HEK293T (cell line): ENCODE measurements at places on chromosomes 16 and 17.

DNA sequence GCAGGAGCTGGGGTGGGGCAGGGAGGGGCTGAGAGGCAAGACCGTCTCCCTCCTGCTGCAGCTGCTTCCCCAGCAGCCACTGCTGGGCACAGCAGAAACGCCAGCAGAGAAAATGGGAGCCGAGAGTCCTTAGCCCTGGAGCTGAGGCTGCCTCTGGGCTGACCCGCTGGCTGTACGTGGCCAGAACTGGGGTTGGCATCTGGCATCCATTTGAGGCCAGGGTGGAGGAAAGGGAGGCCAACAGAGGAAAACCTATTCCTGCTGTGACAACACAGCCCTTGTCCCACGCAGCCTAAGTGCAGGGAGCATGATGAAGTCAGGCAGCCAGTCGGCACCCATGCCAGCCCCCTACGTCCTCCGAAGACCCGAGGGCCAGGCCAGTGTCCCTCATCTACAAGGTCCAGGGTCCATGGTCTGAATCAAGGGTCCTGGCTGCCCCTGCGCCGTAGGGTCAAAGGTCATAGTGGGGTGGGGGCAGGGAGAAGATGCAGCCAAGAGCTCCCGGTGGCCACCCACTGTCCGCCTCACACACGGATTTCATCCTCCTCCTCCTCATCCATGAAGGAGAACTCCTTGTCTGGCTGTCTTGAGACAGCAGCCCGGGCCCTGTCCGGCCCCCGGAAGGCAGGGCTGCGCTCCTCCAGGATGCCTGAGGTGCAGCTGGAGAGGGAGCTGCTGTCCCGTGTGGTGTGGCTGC, 23.4 kb upstream of the CPSF4L start:
- no peak for DNase-seq

- no peak for DNase-seq
Measured at GRCh38 chr16:89007371-89008249, 30.6 kb upstream of the CBFA2T3 start.

- no peak for DNase-seq
Measured at GRCh38 chr16:56632156-56632847, at the start of gene MT1M. MT1M (plus strand) TSS chr16:56632659; CDS start chr16:56632732, 73 bp downstream.

DNA sequence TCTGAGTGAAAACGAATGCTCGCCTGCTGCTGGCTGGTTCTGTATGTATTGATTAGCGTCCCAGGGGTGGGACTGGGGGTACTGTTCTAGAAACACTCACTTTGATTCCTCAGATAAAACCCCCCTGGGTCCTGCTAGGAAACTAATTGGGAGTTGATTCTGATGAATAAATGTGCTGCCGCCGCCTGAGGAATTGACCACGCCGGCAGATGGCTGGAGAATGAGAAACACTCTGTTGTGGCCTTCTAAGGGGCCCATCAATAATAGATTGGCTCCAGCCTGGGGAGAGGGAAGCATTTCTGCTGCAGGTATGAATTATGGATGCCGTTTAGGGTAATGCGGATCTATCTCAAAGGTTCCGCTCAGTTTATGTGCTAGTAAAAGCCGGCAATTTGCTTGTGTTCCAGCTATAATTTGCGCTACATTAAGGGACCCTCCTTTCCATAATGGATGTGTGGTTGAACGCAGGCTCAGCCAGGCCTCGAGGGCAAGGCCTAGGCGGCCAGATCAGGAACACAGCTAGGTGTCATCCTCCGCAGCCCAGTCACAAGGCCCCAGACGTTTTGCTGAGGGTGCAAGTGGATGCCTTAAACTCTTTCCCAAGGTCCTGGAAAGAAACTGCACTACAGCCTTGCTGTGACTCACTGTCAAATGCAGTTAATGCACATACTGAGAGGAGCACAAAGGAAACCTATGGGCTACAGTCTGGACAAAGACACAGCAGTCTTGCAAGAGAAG, 132.2 kb upstream of the HS3ST2 start:
- DNase-seq: no peak

DNA sequence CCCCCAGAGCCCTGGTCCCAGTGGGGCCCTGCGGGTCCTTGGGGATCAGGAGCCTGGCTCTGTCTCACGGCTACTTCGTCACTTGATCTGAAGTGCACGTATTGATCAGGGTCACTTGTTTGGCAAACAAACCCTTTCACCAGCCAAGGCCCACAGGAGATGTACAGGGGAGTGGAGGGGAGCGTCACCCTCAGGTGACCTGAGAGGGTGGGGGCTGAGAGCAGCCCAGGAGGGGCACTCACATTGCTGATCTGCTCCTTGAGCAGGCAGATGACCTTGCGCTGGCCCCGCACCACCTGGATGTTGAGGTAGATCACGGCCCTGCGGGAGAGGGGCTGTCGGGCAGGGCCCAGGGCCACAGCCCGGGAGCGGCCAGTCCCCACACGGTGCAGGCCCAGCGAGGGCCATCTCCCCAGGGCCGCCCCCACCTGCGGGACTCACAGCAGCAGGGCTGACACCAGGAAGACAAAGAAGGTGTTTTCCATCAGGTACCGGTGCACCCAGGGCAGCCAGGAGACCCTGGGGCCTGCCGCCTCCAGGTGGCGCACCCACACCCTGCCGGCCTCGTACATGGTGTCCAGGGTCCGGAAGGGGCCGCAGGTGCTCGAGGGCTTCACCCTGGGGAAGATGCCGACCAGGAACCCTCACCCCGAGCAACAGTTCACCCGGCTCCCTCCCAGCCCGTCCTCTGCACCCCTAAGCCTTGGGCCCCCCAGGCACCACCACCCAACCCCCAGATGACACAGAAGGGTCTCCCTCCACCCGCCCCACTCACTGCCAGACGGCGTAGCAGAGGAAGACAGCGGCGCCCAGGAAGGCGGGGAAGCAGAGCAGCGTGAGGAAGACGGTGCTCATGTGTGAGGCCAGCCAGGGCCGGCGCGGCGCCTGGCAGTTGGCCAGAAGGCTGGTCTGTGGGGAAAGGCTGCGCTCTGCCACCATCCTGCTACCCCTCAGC, 11.3 kb downstream of the TMC6 start:
- DNase-seq: no peak

- no peak for DNase-seq
Measured at GRCh38 chr17:83162035-83162745, 82.8 kb downstream of the METRNL start.

DNA sequence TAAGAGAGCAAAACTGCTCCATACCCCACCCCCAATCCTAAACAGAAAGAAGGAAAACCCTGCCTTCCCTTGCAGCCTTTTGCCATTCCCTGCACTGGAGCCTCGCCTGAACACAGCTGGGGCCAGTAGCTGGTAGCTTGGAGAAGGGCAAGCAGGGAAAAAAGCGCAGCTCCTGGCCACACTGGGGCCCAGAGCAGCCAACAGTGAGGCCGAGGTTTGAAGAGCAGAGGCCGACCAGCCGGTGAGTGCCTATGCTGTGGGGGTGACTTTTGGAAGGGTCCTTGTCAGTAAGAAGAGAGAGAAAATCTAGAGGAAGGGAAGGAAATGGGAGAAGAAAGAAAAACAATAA, 3.2 kb upstream of the HOXB9 start:
- DNase-seq: no peak

- no peak for DNase-seq
Measured at GRCh38 chr17:2146132-2146871, 91.4 kb downstream of the HIC1 start.

DNA sequence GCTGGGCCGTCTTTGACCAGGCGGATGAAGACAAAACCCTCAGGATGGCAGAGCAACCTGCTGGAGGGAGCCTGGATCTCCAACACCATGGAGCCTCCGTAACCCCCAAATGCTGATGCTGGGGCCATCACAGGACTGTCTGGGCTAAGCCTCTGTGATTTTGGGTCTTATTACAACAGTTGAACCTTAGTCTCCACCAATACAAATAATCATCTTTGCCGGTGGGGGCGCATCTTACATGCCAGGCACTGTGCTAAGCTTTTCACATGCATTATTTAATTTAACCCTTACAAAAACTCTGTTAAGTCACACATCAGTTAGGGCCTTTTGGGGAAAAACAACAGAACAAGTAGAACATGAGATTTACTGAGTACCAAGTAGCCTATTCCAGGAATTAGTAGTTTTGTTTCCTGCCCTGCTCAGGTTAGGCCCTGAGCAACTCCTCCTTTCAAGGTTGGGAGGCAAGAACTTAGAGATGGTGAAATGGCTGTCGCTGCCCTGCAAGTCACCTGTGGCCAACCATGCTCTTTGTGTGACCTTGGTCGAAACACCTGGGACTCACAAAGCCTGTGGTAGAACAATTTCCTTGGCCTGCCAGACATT, 8.9 kb upstream of the ITGAM start:
- DNase-seq: no peak

DNA sequence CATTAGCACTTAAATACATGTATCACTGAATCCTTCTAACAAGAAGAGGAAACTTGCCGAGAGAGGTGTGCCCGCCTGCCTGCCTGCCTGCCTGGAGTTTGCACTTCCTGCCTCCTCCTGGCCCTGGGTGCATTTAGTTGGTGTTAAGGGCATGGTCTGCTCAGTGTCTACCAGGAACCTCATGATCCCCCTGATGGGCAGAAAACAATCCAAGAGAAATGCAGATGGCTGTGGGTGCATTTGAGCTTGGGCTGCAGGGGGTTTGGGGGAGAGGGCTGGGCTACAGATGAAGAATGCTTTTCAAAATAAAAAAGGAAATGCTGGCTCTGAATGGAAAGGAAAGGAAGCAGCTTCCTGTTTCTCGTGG, 10.1 kb downstream of the KSR1 start:
- no peak for DNase-seq

DNA sequence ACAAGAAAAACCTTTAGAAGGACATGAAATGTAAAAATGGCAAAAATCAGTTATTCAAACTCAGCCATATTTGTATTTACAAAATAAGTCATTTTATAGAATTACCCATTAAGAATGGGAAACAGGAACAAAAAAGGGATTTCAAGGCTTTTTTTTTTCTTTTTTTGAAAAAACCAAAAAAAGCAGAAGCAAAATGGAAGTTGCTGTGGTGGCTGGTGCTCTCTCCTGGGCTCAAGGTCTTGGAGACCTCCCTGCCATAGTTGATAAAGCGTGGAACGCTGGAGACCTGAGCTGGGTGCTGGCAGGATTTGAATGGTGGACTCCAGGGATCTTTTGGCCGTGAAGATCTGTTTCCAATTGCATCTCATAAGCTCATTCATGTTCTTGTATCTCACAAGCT, 3.1 kb downstream of the PLCG2 start:
- no peak for DNase-seq

GRCh38 chr16:14286368-14287230, 215.5 kb downstream of the MRTFB start:
- no peak for DNase-seq

GRCh38 chr17:4858882-4859260, 25.7 kb downstream of the MINK1 start:
- no peak for DNase-seq

DNA sequence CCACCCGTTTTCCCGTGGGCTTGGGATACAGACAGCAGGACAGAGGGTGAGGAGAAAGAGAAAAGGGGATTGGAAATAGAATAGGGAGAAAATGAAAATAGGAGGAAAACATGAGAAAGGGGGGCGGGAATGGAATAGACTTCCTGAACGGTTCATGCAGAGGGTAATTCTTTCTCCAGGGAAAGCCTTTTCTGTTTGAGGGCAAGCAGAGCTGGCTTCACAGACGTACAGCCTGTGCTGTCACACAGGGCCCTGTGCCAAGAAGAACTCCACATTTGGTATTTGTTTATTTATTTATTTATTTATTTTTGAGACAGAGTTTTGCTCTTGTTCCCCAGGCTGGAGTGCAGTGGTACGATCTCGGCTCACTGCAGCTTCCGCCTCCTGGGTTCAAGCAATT, 12.0 kb downstream of the MILR1 start:
- DNase-seq: no peak

DNA sequence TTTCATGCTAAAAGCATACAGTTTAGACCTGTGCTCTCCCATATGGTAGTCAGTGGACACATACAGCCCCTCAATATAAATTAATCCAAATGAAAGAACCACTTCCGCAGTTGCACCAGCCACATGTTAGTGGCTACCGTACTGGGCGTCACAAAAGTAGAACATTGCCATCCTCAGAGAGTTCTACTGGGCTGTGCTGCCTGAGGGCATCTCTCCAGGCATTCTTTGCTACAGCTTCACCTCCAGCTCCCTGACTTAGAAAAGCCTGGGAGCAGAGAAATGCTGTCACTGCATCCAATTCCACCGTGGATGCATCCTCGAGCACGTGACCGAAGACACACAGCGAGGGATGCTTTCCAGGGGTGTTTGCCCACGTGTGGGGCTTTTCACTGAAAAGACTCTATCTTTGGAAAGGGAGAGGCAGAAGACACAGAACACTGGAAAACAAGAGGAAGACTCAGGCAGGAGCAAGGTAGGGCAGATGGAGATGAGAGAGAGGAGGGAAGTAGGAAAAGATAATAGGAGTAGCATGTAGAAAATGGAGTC, 86.4 kb downstream of the GAS7 start:
- DNase-seq: no peak

DNA sequence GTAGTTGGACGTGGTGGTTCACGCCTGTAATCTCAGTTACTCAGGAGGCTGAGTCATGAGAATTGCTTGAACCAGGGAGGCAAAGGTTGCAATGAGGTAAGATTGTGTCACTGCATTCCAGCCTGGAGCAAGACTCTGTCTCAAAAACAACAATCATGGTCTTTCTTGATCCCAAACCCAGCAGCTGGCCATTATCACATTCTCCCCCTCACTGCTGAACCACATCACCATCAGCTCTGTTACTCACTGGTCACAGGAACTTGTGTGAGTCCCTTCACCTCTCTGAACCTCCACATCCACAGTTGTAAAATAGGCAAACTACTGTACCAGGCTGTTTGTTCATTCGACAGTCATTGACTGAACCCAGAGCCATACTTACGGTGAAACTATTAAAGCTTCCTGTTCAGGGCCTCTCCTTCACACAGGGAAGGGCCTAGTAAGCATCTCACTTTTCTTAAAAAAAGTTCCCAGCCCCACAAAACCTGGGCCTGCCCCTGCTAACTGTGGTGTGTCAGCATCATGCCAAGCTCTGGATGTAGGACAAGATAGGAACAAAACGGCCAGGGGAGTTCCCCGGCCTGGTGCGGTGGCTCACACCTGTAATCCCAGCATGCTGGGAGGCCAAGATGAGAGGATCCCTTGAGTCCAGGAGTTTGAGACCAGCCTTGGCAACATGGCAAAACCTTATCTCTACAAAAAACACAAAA, 104.7 kb downstream of the COPRS start:
- no peak for DNase-seq

DNA sequence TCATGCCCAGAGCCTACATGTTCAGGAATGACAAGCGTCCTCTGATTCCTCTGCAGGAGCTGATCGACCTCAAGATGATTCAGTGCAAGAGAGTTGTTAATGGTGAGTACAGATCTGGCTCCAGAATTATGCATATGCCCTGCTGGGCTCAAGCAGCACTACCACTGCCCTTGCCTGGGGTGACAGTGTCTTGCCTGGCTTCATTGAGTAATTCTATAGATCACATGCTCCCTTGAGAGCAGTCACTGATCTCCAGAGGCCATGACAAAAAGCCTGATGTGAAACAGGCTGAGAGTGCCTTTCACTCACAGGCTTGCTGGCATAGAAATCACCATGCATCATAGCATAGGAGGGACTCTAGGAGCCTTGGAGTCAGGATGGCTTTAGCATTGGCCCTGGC, 26.4 kb downstream of the DUS2 start:
- DNase-seq: no peak

DNA sequence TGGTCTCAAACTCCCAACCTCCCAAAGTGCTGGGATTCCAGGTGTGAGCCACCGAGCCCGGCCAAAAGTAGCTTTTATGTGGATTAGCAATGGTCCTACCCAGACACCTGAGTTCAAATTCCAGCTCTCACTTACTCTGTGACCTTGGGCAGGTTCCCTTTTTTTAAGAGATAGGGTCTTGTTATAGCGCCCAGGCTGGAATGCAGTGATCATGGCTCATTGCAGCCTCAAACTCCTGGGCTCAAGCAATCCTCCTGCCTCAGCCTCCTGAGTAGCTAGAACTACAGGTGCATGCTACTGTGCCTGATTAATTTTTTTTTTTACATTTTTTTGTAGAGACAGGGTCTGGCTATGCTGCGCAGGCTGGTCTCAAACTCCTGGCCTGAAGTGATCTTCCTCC, 16.6 kb downstream of the HDAC5 start:
- no peak for DNase-seq
